ENCODE measurements at places on chromosomes 7 and 10.
A peak's percentile ranks its signal among the peaks of the same experiment; 100 is the strongest.

DNA sequence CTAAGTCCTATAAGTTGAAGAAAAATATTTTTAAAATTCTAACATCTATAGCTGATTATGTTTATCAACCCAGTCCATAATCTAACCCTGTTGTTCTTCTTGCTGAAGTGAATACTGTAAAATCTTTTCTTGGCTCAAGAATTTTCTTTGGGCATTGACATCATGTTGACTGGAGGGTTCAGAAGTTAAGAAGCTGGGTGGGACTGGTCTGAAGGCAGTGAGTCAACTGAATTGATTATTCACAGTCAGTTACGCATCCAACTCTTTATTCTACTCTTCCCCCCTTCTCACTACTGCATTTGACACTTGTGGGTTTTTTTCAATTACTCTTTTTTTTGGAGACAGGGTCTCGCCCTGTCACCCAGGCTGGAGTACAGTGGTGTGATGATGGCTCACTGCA, 31.0 kb downstream of the DENND2A start:
- DNase-seq: no peak

DNA sequence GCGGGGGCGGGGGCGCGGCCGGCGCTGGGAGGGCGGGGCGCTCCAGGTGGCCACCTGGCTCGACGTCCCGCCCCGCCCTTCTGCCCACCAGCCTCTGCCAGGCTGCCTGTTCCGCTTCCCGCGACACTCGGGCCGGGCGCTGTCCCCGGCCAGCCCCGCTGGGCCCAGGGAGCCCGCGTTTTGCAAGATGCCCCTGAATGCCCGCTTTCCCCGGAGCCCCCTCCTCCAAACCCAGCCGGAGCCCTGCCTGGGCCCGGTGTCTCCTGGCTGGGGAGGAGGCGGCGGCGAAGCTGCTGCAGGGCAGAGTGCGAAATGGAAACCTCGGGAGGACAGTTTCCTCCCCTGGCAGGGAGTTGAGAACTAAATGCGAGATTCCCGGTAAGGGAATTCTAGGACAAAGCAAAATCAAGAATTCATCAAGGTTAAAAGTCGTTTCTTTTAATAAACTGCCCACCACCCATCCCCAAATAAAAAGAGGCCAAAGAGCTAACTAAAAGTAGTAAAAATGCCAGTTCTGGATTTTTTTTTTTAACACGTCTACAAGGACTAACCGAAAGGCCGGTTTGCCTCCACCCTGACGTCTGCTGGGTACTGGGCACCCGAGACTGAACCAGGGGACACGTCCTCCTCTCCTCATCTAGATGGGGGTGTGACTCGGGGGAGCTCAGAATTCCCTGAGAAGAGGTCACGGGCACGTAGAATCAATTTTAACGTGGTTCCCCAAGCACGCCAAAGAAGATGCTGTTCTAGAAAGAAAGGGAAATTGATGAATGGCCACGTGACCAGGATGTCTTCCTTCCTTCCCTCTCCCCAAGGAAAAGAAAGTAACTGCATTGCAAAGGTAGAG, 200.4 kb upstream of the NFE2L3 start:
- DNase-seq: no peak

DNA sequence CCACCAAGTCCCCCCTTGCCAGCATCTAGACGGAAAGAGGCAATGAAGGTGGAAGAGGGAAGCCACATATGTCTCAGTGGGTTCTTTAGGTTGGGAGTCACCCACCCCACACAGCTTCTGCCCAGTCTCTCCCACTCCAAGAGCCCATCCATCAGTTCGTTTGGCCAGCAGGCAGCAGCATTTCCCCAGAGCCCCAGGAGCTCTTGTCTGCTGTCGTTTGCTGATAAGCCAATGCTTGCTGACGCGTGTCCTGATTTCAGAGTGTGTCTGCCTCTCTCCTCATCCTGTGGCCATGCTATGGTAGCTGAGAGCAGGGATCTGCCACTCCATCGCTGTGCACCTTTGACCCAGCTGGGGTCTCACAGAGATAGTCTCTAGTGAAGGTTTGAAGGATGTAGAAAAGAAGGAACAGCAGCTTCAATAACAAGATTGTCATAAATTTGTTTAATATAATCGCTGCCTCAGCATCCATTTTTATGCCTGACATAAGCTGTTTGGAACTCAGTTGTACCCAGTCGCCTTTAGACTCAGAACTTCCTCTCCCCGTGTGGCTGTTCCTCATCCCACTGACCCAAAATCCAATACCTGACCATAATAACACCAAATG, 39.4 kb upstream of the GDF10 start:
- DNase-seq: no peak

DNA sequence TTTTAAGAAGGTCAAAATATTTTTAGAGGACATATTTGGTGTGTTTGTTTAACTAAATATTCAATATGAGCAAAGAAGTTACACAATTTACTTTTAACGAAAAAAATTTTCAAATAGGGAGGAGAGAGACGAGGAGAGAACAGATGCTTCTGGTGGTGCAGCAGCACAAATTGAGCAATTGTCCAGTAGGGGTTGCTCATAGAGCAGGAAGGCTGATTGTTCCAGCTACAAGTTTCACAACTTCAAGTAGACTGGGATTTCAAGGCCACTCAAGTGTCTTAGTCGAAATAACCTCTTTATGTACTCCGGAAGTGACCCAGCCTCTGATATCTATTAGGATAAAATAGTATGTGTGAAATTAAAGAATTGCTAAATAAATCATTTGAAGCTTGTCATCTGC, 197.9 kb downstream of the HDAC9 start:
- DNase-seq: peak; percentile 28

DNA sequence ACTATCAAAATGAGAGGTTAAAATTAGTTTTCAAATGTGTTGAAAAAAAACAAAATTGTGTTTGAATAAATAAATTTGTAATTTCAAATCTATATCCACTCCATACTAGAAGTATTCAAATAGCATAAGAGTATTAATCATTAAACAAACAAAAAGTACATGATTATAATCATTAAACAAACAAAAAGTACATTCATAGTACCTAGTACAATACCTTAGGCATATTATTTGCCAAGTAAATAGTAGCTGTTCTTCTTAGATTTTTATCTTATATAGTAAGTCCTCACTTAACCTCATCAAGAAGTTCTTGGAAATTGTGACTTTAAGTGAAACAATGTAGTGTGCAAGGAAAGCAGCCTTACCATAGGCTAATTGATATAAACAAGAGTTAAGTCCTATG, 349.3 kb upstream of the VWC2 start:
- no peak for DNase-seq

DNA sequence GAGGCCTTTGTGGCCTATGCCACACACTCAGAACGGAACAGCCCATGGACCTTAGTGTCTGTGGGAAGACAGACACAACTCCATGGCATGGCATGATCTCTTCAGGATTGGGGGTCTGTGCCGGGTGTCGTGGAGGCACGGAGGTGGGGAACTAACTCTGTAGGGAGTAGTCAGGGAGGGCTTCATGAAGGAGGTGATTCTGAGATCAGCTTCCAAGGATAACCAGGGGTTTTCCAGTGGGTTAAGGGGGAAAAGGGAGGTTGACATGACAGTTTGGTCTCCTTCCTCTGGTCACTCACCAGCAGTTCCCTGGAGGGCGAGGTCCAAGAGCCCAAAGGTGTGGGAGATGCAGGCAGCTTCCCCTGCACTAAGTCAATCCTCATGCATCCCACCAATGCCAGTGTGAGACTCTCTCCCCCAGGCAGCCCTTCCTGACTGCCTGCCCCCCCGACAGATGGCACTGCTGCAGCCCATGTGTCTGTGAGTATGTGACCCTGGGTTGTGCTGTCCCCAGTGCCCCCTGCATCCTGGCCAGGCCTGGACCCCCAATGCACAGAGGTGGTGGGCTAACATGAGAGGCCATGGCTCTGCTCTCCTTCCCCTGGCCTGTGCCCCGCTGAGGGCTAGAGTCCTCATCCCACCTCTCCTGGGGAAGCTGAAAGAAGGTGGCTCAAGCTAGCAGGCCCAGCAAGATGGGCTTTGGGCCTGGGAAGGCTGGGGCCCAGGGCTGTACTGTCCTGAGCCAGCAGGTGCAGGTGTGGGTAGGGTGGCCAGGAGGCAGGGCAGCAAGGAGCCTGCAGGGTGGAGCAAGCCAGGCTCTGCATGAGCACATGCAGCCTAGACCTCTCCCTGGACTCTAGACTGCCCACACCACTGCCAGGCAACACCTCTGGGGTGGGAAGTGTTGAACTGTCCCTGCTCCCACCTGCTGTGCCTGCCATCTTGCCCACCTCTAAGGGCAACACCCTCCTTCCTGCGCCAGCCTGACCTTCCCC, 39.7 kb downstream of the RASGEF1A start:
- no peak for DNase-seq

- no peak for DNase-seq
These were observed 179.7 kb downstream of the ANKRD7 start for GRCh38 chr7:118404211-118404610.

DNA sequence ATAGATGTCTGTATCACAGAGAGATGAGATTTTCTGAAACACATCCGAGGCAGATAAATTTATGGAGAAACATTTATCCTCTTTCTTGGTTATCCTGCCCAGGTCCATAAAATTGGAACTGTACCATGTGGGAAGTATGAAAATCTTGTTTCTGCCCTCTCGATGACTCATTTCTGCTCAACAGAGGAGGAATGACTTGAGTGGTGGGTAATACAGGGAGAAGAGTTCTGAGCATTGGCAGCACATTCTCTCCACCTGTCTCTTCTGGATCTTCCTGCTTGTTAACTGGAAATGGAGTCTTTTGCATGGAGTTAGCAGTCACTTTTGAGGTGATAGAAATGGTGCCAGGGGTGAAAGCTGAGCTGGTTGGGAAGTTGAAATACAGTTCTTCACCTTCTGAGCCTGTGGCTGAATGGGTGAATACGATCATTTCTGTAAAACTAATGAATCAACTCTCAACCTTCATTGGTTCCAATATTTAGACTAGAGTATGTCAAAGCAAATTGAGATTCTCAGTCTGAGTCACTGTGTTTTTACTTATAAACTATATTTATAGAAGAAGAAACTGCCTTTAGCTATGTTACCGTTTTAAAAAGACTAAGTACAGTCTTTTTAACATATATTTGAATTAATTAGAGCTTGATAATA, 945.5 kb downstream of the SORCS3 start:
- no peak for DNase-seq

DNA sequence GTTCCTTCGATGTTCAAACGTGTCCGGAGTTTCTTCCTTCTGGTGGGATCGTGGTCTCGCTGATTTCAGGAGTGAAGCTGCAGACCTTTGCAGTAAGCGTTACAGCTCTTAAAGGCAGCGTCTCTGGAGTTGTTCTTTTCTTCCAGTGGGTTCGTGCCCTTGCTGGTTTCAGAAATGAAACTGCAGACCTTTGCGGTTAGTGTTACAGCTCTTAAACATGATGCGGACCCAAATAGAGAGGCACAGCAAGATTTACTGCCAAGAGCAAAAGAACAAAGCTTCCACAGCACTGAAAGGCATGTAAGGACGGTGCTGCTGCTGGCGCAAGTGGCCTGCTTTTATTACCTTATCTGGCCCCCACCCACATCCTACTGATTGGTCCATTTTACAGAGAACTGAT, 931.4 kb downstream of the IPMK start:
- no peak for DNase-seq

DNA sequence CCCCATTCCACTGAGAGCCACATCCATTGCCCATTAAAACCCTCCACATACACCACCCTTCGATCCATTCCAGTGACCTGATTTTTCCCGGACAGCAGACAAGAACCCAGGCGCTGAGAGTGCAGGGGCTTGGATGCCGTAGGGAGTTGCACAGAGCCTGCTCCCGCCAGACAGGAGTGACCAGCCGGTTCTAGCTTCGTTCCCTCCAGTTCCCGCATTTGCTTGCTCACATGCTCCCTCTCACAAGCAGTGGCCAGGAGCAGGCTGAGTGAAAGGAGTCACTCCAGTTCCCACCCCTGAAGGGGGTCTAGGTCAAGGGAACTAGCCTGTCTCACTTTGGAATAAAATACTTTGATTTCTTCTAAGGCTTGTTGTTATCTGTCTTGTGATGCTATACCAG, 119.5 kb downstream of the SKIDA1 start:
- DNase-seq: no peak

DNA sequence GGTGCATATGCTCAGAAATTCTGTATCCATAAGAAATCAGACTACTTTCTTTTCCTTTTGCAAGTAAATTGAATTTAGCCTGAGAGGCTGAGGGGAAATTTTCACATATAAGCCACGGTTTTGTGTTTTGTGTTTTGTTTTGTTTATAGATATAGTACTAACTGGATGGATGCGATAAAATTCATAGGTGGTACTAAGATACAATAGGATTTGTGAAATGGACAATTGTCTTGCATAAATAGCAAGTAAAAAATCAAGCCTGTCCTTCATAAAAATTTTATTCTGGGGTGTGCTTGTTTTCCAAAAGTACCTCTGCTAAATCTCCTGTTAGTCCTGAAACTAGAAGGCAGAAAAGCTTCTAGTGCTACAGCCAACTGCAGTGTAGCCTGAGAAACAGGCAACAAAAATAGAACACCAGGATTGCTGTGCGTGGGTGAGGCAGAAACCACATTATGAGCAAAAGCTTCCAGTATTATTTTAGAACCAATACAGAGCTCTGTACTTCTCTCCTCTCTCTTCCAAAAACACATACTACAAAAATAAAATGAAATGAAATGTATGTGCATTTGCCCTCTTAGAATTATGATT, 634 bp upstream of the HDAC9 start:
- no peak for DNase-seq

DNA sequence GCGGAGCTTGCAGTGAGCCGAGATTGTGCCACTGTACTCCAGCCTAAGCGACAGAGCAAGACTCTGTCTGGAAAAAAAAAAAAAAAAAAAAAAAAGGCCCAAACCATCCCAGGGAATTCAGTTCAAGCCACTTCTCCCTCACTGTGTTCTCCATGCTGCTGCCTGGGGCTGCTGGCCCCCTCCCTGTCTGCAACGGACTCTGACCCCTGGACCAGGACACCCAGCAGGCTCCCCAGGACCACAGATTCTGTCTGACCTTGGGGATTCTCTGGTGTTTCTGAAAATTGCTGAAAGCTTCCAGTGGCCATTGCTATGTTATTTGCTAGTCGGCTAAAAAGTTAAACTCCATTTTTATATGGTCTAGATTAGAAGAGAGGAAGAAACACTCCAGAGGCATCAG, 261.7 kb upstream of the C7orf33 start:
- DNase-seq: no peak

- peak; percentile 73 for DNase-seq
These were observed 76.8 kb downstream of the TPST1 start for GRCh38 chr7:66281678-66282590.

DNA sequence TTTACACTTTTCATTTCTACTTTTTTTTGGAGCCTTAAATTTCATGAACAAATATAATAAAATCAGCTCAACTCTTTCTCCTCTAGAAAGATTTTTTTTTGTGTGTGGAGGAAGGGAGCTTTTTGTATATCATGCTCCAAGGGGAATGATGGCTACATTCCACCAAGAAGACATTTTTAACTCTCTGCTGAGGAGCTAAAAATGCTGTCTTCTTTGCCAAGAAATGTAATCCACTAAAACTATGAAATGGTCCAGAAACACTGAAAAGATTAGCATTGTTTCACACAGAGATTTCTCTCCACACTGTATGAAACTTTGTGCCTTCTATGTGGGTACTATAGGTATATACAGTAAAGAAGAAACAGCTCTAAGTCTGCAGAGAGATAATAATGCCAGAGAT, 74.1 kb upstream of the ANK3 start:
- DNase-seq: no peak

GRCh38 chr7:73520673-73521635, 1.1 kb downstream of the BAZ1B start:
- no peak for DNase-seq
